ENCODE measurements at places on chromosomes 2 and 18.

GRCh38 chr2:203591642-203592041, 56.5 kb upstream of the RAPH1 start:
- DNase-seq = no peak

- DNase-seq = no peak
Observed at GRCh38 chr2:240322231-240322955, 113.1 kb upstream of the GPC1 start.

DNA sequence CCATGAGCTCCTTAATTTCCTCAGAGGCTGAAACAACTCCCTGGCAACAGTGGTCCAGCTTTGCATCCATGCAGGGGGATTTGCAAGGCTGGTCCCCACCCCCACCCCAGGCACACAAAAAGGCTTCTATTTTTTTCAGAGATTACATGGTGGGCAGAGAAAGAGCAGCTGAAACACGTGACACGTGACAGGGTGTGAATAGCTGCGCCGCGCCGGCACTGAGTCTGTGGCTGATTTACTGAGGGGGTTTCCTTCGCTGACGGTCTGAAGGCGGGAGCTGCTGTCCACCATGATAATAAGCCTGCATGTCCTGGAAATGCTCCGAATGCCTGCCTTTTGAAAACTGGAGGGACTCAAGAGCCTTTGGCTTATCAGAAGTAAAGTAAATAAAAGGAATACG, 50.7 kb upstream of the APCDD1 start:
- no peak for DNase-seq

DNA sequence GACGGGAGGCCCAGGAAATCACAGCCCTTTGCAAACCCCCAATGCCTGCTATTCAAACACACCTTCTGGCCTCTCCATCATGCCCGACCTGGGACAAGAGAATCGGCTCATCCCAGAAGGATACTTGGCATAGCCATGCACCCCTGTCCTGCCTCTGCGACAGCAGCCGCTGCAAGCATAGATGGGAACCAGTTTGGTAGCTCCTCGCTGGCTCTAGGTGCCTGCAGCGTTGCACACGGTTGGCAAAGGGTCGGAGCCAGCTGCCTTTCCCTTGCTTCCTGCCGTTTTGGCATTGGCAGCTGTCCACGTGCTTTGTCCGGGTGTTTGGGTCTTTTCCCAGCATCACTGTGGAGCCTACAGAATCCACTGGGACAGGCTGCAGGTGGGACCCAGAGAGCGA, 76.9 kb downstream of the TWIST2 start:
- no peak for DNase-seq

GRCh38 chr2:154489266-154489858, 209.1 kb upstream of the KCNJ3 start:
- no peak for DNase-seq

Measured in stimulated activated CD8-positive, alpha-beta memory T cell treated with anti-CD3 and anti-CD28 coated beads, Interleukin-4, amount 100 ng/mL, for 24 hours (primary cell).